B cell (primary cell): ENCODE measurements at places on chromosomes 13 and 19.

GRCh38 chr13:44303681-44304432 lies 69.8 kb upstream of the SERP2 start:
- DNase-seq = no peak

DNA sequence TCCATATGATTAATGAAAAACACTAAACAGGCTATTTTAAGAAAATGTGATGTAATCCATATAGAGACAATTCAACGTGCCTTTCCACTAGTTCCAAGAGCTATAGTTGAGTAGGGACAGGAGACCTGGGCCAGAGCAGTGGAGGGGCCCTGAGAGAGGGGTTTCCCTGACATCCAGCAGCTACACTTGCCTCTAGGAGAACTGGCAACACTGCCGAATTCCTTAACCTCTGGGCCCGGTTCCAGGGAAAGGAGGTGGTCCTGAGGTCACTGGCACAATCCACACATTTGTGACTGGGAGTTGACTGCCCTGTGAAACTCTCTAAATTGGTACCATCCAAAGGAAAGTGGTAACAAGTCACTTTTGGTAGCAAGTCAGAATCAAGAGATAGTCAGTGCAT lies 264.4 kb downstream of the DCLK1 start:
- DNase-seq = no peak

DNA sequence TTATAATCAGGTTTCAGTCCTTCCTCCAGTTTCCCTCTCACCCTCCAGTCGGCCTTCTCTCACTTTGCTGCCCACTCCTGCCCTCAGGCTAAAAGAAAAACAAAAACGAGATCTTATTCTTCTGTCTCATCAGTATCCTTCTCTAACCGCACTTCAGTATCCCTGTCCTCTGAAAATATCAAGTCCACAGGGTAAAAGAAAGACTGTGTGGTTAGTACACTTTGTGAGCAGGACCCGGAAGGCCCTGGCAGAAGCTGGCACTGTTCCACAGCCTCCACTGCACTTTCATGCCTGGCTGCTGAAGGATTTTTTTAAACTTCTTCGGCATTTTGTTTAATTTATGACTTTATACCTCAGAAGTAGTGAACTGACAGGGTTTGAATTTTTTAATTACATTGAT lies 51.8 kb downstream of the TM9SF2 start:
- DNase-seq = no peak

DNA sequence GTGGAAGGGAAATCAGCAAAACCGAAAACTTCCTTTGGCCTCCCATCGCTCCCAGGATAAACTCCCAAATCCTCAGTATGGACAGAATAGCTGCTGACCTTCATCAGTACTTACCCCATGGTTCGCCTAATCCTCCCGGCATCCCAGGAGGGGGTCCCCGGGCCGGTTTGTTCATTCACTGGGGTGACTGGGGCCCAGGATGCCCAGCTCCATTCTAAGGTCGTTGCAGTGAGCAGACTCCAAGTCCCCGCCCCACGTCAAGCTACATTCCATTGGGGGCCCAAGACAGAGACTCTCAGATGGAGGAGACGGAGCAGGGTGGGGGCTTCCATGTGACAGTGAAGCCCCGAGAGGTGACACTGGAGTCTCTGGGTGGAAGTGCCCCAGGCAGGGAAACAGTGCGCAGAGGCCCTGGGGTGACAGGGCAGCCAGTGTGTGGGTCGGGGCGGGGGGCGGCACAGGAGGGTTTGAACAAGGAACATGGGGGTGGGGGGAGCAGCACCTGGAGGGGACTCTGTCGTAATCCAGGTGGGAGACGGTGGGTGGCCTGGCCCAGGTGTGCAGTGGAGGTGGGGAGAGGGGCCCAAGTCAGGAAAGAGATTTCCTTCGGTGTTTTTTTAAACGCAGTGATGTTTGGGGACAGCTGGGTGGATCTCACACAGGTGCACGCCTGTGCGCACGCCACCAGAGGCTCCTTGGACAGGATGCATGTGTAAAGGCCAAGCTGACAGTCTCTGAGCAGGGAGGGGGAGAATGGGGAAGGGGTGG lies 5.1 kb downstream of the SSBP4 start:
- DNase-seq = no peak

DNA sequence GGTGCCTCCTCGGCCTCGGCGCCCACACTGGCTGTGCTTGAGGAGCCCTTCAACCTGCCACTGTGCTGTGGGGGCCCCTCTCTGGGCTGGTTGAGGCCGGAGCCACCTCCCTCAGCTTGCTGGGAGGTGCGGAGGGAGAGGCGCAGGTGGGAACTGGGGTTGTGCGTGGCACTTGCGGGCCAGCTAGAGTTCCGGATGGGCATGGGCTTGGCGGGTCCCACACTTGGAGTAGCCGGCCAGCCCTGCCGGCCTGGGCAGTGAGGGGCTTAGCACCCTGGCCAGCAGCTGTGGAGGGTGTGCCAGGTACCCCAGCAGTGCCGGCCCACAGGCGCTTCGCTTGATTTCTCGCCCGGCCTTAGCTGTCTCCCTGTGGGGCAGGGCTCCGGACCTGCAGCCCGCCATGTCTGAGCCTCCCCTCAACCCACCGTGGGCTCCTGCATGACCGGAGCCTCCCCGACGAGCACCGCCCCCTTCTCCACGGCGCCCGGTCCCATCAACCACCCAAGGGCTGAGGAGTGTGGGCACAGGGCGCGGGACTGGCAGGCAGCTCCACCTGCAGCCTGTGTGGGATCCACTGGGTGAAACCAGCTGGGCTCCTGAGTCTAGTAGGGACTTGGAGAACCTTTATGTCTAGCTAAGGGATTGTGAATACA lies 723.8 kb downstream of the DIAPH3 start:
- no peak for DNase-seq

GRCh38 chr19:7348587-7349230 lies at the start of gene ARHGEF18:
Gene ARHGEF18, plus strand, starts transcription at chr19:7348937. Its CDS starts 13,954 bp downstream, at chr19:7362891.
- DNase-seq = peak; percentile 89

DNA sequence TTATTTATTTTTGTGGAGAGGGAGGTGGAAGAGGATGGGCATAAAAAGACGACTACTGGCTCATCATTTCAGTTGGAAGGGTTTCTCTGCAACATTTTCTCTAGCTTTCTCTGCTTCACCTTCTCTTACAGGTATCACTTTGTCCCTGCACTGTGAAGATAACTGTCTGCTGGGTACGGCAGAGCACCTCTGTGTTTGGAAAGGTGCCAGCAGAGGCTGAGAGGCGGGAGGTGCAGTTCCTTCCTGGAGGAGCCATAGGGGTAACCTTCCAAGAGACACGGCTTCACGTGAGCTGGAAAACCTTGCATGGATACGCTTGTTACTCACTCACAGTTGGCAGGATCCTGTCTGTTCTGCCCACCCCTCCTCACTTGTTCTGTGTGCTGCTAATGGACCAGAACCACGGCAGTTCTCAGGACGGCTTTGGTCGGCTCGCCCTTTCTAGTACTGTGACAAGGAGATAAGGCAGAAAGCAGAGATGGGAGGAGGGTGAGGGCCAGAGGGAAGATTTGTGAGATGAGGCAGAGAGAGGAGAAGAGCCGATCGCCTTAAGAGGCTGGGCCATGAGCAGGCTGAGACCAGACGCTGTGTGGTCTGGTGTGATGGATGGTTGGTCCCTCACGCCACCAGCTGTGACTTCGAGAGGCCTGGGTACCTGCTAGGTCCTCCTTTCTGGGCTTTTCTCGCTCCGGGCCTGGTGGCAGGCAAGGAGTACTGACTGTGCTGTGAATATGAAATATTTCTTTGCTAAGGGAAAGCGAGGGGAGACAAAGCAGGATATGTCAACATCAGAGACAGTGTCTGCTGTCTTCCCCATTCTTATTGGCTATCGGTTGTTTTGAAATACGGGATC lies 66.8 kb downstream of the MRPL57 start:
- DNase-seq = no peak
